ENCODE measurements at places on chromosomes 7 and 10. TPM values are rescaled to one million over a fixed set of nuclear protein-coding genes. Genes with fewer than 3 reads are reported as not detected.
A peak's percentile ranks its signal among the peaks of the same experiment; 100 is the strongest.

Gene OR2A25
- total RNA-seq: 0.19 TPM

- H3K4me3 ChIP-seq: no peak overlapping the region
- DNase-seq: peak; percentile 30
- no peaks in the 10 kb centered on the region for H3K27me3 ChIP-seq
- no peaks in the 10 kb centered on the region for H3K36me3 ChIP-seq
These were observed 1.9 kb downstream of the HGF start for GRCh38 chr7:81767926-81768325.

Gene H2BK1
- total RNA-seq: not detected

Gene LBX1
- not detected for total RNA-seq

- H3K27me3 ChIP-seq: no peaks in the 10 kb centered on the region
- H3K27ac ChIP-seq: no peak overlapping the region
- no peak for DNase-seq
- no peak overlapping the region for H3K4me3 ChIP-seq
- no peaks in the 10 kb centered on the region for H3K4me1 ChIP-seq
These were observed 14.1 kb upstream of the SRGN start for GRCh38 chr10:69073736-69074364.

- peaks cover 11% of the 10 kb centered on the region for H3K4me1 ChIP-seq
- H3K27me3 ChIP-seq: no peaks in the 10 kb centered on the region
- DNase-seq: no peak
- H3K36me3 ChIP-seq: no peaks in the 10 kb centered on the region
These were observed 143.6 kb downstream of the HBP1 start for GRCh38 chr7:107312418-107312817.

- H3K4me1 ChIP-seq: peaks cover 64% of the 10 kb centered on the region
- H3K36me3 ChIP-seq: no peaks in the 10 kb centered on the region
- DNase-seq: peak; percentile 56
- no peaks in the 10 kb centered on the region for H3K27me3 ChIP-seq
- H3K27ac ChIP-seq: peak within 1 kb of the TSS; percentile 46
These were observed at the start of gene SNCG for GRCh38 chr10:86958116-86958900. TSS of gene SNCG (plus strand) at chr10:86958599. CDS start at chr10:86958698, 99 bp downstream.

Gene ZPBP
- 67.0 TPM for total RNA-seq

Gene PPIA
- total RNA-seq: 616 TPM

Gene GJD4
- not detected for total RNA-seq

DNA sequence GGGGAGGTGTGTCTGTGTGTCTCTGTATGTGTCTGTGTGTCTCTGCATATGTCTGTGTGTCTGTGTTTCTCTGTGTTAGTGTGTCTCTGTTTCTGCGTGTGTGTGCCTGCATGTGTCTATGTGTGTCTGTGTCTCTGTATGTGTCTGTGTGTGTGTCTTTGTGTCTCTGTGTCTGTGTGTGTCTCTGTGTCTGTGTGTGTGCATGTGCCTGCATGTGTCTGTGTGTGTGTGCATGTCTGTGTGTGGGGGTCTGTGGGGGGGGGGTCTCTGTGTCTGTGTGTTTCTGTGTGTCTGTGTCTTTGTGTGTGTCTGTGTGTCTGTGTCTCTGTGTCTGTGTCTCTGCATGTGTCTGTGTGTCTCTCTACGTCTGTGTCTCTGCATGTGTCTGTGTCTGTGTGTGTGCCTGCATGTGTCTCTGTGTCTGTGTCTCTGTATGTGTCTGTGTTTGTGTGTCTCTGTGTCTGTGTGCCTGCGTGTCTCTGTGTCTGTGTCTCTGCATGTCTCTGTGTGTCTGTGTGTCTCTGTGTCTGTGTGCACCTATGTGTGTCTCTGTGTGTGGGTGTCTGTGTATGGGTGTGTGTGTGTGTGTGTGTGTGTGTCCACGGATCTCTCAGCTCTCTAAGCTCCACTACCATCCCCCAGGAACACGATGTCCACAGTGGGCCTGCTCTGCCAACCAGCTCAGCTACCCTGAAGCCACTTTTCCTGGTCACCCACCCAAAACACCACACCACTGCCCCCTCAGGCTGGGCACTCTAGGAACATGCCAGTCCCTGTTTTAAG, 41.7 kb downstream of the RASGEF1A start:
- no peaks in the 10 kb centered on the region for H3K4me1 ChIP-seq
- DNase-seq: peak; percentile 4
- no peaks in the 10 kb centered on the region for H3K27me3 ChIP-seq

- H3K4me3 ChIP-seq: no peak overlapping the region
- no peak for DNase-seq
- H3K27me3 ChIP-seq: no peaks in the 10 kb centered on the region
- H3K4me1 ChIP-seq: no peaks in the 10 kb centered on the region
- H3K27ac ChIP-seq: no peak overlapping the region
These were observed 454.9 kb downstream of the ADRA2A start for GRCh38 chr10:111531690-111532089.

DNA sequence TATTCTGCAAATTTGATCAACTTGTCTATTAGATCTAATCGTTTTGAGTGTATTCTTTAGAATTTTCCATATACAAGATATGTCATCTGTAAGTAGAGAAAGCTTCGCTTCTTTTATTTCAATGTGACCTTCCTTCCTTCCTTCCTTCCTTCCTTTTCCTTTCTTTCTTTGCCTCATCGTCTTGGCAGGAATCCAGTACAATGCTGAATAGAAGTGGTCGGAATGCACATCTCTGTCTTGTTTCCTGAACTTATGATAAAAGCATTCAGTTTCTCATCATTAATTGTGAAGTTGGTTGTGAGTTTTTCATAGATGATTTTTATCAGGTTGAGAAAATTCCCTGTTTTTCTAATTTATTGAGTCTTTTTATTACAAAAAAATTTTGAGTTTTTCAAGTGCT, 300.7 kb upstream of the ZNF32 start:
- H3K4me3 ChIP-seq: no peak overlapping the region
- H3K4me1 ChIP-seq: no peaks in the 10 kb centered on the region
- DNase-seq: no peak
- no peak overlapping the region for H3K27ac ChIP-seq

- no peaks in the 10 kb centered on the region for H3K27me3 ChIP-seq
- no peak overlapping the region for H3K27ac ChIP-seq
- peaks cover 3% of the 10 kb centered on the region for H3K4me1 ChIP-seq
- no peak for DNase-seq
- H3K4me3 ChIP-seq: no peak overlapping the region
- H3K36me3 ChIP-seq: no peaks in the 10 kb centered on the region
These were observed 565.7 kb downstream of the TCERG1L start for GRCh38 chr10:130745821-130746220.

DNA sequence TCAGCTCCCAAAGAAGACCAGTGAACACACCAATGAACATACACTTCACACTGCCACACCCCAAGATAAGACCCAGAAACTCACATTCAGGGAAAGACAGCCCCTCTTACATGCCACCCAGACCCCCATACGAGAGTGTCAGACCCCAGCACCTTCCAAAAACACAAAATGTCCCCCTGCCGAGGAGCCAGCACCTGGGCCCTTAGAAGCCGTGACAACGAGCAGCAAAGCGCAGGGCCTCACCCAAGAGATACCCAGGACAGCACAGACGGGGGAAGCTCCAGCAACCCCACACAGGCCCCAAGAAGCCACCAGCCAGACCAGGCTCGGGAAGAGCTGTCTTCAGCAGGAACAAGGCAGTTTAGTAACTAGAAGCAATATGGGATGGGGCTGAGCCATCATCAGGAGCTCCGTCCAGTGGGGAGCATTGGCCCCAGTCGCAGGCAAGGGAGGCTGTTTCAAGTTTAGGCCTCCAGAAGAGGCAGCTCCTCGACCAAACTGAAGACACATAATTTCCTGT, 243.6 kb downstream of the PTPRN2 start:
- no peaks in the 10 kb centered on the region for H3K27me3 ChIP-seq
- H3K27ac ChIP-seq: no peak overlapping the region
- peak; percentile 1 for DNase-seq
- H3K4me1 ChIP-seq: no peaks in the 10 kb centered on the region
- H3K36me3 ChIP-seq: no peaks in the 10 kb centered on the region

DNA sequence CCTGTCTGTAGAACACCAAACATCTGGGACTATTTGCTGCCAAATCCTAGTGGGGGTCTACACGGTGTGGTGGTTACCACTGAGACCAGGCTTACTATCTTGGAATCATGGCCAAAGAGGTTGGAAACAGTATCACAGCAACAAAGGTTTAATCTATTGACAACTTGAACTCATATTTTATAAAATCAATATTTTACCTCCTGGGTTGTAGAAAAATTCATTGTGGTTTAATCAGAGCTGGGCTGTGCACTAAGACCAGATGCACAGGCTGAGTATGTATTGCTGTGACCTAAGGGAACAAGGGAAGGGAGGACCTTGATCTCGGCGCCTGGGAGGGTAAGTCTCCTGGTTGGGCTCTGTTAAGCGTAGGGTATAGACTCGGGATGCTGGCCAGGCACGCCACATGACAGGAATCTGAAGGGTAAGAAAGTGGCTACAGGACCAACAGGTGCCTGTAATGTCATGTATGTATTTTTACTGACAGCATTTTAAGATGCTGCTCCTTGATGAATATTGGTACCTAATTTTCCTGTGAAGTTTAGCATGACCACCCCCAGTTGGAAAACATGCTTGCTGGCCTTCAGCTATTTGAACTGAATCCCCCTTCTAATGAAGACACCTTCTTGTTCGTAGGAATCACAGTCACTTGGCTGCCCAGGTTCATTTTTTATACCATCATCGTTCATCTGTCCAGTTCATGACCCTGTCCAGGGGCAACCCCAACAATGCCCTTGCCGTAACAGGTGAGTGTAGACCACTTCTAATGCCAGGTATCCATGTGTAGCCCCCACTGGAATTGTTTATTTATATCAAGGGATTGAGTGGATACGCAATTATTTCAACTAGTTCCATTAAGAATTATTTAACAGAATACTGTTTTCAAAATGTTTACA, 79.5 kb downstream of the EZH2 start:
- H3K36me3 ChIP-seq: no peaks in the 10 kb centered on the region
- H3K27ac ChIP-seq: no peak overlapping the region
- H3K27me3 ChIP-seq: no peaks in the 10 kb centered on the region
- no peak overlapping the region for H3K4me3 ChIP-seq
- H3K4me1 ChIP-seq: no peaks in the 10 kb centered on the region

- H3K4me3 ChIP-seq: no peak overlapping the region
- H3K27ac ChIP-seq: no peak overlapping the region
- no peaks in the 10 kb centered on the region for H3K36me3 ChIP-seq
These were observed 256.9 kb downstream of the PLXDC2 start for GRCh38 chr10:20073167-20073566.

Gene CLRN3
- total RNA-seq: not detected

- H3K27ac ChIP-seq: no peak overlapping the region
- H3K4me3 ChIP-seq: no peak overlapping the region
- H3K27me3 ChIP-seq: no peaks in the 10 kb centered on the region
- H3K4me1 ChIP-seq: no peaks in the 10 kb centered on the region
- no peaks in the 10 kb centered on the region for H3K36me3 ChIP-seq
These were observed 83.0 kb downstream of the C1GALT1 start for GRCh38 chr7:7265081-7266075.

DNA sequence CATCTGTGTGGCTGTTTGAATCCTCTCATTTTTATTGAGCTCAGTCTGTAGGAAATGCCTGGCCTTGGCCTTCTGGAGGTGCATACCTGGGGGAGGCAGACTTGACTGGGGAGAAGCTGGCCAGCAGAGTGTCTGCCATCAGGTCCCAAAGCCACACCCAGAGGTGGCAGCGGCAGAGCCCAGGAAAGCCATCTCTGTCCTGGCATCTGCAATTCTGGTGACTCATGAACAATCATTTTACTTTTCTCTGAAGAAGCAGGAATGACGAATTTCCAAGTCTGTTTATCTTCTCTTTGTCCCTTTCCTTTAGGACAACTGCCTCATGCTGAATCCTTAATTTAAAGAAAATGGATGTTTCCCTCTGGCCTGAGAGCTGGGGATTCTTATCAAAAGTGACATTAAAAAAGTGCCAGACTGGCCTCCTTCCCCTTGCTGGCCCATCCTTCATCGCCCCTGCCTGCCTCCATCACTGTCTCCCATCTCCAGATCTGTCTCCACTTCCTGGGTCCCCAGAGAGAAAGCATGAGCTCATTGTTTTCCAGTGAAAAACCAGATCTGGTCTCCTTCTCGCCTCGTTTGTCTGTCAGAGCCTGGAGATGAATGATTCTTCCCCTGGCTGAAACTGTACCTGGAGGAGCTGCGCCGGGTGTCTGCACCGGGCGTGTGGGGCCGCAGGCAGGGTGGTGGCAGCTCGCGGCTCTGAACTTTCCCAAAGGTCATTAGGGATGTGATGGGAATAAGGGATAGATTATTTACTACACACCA, 124.5 kb downstream of the TMEM178B start:
- no peak for DNase-seq
- no peaks in the 10 kb centered on the region for H3K4me1 ChIP-seq
- H3K27me3 ChIP-seq: no peaks in the 10 kb centered on the region
- H3K4me3 ChIP-seq: no peak overlapping the region
- H3K27ac ChIP-seq: no peak overlapping the region

Gene HERC4
- 67.3 TPM for total RNA-seq

DNA sequence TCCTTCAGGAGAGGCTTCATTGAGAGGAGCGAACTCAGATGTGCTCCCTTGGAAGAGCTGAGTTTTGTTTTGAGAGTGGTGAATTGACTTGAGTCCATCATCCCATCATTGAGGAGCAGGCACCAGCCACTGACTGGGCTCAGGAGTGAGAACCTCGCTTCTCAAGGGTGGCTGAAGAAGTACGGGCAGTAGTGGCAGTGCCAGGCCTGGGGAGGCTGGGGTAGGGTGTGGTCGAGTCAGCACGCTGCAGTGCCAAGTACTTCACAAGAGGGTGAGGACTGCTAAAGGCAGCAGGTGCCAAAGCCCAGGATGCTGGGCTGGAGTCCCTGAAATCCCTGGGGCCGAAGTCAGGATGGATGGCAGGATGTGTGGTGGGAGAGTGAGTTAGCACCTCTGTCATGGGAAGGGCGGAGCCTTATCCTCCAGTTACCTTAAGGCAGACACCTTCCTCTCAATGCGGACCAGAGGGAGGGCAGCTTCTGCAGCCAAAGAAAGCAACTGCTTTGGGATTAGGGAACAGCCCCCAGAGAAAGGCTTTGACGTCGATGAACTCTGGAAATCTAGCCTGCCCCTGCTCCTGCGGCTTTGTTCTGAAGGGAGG, 210.3 kb downstream of the CAMK1D start:
- no peak overlapping the region for H3K27ac ChIP-seq
- H3K36me3 ChIP-seq: no peaks in the 10 kb centered on the region
- no peak for DNase-seq
- H3K27me3 ChIP-seq: no peaks in the 10 kb centered on the region
- no peak overlapping the region for H3K4me3 ChIP-seq

DNA sequence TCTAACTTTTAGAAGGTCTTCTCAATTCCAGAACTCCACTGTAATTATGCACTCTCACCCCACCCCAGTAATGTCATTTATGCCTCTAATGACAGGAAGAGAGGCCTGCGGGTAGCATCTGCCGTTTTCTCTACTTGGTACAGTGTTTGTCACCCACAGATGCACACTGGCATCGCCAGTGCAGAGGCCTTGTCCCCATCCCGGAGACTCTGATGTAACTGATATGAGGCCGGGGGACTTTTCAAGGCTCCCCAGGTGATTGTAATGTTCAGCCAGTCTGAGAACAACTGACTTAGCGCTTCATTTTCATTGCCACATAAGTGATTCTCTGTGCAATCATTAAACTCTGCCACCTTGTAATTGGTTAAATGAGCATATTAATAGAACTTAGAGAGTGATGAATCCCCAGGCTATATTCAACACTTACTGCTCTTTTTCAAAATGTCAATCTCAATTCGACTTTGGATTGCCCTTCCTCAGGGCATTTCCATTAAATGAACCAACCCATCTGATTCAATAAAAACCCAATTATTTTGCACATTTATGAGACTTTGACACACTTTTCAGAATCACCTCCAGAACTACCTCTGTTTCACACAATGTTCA, 113.2 kb downstream of the HERPUD2 start:
- H3K27ac ChIP-seq: no peak overlapping the region
- H3K4me3 ChIP-seq: no peak overlapping the region
- DNase-seq: no peak
- H3K27me3 ChIP-seq: no peaks in the 10 kb centered on the region
- H3K36me3 ChIP-seq: no peaks in the 10 kb centered on the region
